Activated T-helper 2 cell treated with anti-CD3 and anti-CD28 coated beads, Interferon-gamma antibody, Interleukin-2, Interleukin-4, amounts not matched to agents 10 μg/mL and 5 μg/mL and 100 μg/mL, durations not matched to agents 14 hours and 24 hours and 36 hours (primary cell): ENCODE measurements at places on chromosomes 7 and 10.

GRCh38 chr7:21927693-21928092 lies 18.0 kb downstream of the CDCA7L start:
- no peak for DNase-seq

- no peak for DNase-seq
Observed at GRCh38 chr10:10564081-10564794, 453.4 kb upstream of the CELF2 start.

- no peak for DNase-seq
Observed at GRCh38 chr7:83739527-83739926, 90.6 kb upstream of the SEMA3E start.

DNA sequence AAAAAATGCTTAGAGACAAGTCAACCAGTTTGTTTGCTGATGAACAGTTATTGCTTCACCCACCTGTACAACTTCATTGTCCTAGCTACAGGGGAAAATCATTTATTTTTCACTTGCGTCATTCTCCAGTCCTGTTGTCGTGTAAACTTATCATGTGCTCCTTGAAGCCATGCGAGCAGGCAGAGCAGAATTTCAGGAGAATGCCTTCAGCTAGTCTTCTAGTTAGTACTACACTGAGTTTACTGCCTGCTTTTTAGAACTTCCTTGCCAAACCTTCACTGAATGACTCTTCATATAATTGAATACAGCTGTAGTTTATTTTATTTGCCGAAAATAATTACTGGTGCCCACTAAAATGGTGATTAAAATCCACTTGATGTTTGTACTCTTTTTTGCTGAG lies 15.6 kb downstream of the RPA3 start:
- DNase-seq: no peak

DNA sequence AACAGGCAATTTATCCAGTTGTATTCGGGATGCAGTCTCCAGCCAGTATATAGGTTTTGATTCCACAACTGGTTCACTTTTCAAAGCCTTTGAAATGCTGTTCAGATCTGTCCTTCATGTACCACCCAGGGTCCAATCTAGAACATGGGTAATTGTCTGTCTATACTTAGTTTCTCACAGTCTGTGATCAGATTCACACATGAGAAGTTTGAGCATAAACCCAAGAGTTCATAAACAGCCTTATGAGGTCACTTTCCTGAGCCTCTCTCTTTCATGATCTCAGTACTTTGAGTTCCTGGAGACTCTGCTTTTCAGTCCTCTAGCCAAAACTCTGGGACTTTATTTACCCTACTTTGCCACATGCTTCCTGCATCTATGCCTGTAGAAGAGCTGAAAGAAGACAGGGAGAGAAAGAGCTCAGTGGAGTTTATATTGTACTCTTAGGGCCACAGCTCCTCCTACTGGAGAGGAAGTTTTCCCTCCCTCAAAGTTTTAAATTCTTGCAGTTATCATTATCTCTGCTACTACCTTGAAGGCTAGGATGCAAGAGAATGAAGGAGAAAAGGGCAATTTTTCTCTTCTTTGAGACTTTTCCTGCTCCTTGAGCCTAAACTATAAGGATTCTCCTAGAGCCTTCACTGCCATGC lies 172.0 kb downstream of the ZEB1 start:
- DNase-seq: no peak

GRCh38 chr10:5555881-5556280 lies 31.1 kb downstream of the CALML3 start:
- DNase-seq: no peak

DNA sequence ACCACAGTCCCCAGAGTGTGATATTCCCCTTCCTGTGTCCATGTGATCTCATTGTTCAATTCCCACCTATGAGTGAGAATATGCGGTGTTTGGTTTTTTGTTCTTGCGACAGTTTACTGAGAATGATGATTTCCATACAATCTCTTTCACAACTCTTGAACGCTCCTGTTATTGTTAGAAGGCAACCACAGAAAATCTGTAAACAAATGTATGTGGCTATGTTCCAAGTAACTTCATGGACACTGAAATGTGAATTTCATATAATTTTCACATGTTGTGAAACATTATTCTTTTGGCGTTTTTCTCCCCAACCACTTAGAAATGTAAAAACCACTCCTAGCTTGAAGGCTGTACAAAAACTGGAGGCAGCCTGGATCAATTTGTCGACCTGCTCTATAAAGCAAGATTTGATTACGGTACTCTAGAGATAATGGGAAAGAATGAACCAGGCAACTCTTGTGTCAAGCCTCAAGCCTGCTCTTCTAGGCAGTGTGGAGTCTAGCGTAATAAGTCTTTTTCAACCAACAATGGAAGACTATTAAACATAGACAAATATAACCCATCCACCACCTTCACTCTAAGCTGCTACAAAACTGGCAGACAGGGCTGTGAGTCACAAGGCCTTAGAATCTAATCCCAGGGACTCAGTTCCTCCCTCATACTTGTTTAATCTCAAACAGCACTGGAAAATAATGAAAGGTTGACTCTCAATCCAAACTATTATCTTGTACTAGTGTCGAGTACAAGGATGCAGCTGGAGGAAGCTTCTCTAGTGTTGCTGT lies 22.7 kb downstream of the ARL3 start:
- no peak for DNase-seq

GRCh38 chr7:150569245-150569955 lies 2.2 kb downstream of the GIMAP4 start:
- no peak for DNase-seq

DNA sequence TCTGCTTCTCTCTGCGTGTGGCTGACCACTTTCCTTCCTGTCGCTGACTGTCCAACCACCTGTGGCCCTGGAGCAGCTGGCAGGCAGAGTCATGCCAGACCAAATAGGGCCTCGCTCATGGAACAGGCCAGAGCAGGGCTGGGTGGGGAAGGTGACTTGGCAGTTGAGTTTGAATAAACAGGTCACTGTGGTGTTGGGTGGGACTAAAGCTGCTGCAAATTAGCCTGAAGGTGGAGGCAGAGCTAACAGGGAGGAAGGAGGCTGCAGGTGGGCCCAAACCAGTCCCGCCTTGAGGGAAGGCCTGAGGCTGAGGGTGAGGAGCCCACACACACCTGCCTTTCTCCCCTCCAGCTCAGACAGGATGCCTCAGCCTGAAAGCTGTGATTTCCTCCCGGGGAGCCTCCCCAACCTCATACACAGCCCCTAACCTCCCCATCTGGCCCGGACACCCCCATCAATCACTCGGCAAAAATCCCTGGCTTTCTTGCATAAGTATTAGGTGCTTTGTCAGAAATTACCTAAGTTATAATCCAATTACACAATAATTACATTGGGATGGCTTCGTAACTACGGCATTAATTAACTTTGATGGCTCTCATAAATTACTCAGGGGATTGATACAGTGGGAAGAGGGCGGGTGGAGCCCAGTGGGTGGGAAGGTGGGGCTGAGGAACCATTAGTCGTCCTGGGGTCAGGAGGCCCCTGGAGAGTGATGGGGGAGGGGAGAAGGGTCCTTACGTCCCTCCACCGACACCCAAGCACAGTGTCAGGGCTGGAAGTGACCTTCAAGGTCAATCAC lies 97.7 kb upstream of the PCBD1 start:
- DNase-seq: no peak

GRCh38 chr7:37923996-37924395 lies 3.6 kb downstream of the EPDR1 start:
- no peak for DNase-seq

GRCh38 chr10:15844517-15844916 lies 15.8 kb downstream of the MINDY3 start:
- no peak for DNase-seq

- no peak for DNase-seq
Observed at GRCh38 chr7:139703487-139704307, 74.1 kb downstream of the HIPK2 start.

DNA sequence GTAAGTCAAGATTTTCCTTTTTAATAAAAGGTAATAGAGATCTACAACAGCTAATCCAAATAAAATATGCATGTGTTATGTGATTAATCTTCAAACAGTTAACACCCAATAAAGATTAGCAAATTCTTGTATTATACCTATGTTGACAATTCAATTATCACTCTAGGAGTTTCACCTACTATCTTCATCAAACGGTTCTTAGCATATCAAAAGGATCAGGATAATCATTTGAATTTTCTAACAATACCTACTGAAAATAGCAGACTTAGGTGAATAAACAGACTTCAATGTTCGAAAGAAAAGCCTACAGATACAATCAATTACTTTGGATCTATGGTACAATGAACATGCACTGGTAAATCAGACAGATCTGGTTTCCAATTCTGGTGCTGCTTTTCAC lies 268.3 kb downstream of the CACNA2D1 start:
- DNase-seq: no peak

DNA sequence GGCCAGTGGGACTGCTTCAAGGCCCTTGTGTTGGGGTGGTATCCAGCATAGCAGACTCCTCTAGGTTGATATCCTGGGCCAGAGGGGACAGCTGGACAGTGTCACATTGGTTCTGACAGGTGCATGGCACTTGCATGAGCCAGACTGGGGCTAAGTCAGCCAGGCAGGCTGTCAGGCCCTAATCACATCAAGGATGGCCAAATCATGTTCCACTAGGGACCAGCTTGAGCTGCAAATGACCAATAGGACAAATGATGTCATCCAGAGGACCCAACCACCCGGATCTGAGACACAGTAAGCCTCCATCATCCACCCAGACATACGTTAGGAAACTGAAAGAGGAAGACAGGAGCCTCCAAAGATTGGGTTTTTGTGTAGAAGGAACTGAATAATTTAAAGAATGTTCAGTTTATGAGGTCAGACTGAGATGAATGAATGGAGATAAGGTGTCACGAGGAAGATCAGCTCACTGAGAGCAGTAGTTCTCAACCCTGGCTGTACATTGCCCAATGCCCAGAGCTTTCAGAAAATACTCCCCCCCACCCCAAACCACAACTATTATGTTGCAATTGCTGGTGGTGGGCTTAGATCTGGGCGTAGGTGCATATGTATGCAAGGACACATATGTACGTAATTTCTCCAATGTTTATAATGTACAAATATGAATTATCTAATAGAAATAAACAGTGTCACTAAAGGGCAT lies 75.2 kb upstream of the INHBA start:
- no peak for DNase-seq

- no peak for DNase-seq
Observed at GRCh38 chr10:70849582-70850016, 33.9 kb downstream of the SGPL1 start.

GRCh38 chr7:132655131-132655727 lies 79.0 kb upstream of the PLXNA4 start:
- DNase-seq: peak; percentile 54

- DNase-seq: peak; percentile 15
Observed at GRCh38 chr7:45196374-45196773, 38.8 kb downstream of the RAMP3 start.

- no peak for DNase-seq
Observed at GRCh38 chr10:104123397-104123796, 1.4 kb downstream of the SFR1 start.

DNA sequence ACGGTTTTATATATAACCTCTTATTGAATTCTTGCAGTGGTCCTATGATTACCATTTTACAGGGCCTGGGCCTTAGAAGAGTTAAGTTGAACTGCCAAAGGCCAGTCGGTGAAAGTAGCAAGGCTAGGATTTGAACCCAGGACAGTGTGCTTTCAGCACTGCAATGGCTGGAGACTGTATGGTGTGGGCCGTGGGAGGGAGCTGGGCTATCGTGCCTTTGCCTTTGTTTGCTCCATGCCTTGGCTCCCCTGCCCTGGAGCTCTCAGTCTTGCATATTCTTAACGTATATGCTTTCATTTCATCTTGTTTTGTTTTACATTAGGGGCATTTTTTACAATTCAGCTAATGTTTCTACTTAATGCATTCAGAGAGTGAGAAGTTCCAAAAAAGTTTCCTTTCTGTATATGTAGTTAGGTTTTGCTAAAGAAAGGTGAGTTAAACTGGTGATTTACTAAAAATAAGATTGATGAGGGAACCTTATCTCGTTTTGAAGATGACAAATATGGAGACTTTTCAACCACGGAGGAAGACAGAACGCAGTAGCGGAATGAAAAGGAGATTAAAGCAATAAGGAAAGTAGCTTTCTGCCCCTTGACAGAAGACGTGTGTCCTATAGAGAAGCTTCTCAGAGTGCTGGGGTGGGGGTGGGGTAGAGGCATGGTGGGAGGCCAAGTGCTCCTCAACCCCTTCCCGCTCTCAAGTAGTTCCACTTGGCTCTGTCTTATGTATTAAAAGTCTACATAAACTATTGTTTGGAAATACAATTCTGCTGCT lies 82.5 kb downstream of the RTKN2 start:
- no peak for DNase-seq

DNA sequence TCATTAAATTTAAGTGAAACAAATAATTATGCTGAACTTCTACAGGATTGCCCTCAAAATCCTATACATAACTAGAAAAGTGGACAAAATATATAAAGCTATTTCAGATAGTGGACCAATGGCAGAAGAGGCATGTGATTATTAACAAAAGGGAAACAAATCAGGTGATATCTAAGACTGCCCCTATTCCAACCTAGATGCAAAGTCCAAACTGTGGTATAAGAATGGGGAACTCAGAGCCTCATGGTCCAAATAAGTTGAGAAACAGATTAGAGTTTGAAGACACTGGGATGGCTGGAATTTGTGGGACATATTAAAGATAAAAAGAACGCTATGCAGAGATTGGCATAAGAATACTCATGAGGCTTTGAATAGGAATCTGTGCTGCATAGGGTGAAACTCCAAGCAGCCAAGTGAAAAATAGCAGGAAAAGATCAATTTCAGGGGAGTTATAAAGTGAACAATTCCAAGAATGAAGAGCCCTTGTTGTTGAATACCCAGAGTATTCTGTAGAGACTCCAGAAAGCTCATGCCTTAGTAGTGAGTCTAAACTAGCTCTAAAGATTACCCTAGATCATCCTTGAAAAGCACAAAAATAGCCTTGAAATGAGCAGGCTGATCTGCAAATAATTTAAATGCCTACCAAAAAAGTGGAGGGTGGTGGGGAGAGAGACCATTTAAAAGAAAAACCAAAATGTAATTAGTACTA lies 152.4 kb downstream of the IMMP2L start:
- no peak for DNase-seq

DNA sequence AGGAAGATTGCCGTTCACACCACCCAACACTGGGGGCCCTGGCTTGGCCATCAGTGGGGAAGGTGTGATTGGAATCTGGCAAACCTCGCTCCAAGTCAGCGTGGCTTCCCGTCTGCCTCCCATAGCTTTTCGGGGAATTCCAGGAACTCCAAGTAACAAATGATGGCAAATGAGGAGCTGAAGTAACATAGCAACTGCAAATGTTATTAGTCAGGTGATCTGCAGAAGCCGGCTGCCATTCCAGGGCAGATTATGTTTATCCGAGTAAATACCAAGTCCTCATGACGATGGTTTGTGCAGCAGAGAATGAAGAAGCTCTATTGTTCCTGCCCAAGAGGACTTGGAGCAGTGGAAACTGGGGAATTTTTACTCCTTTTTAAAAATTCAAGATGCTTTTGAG lies 270.5 kb upstream of the PODXL start:
- no peak for DNase-seq

GRCh38 chr10:110744782-110745181 lies 100.6 kb downstream of the RBM20 start:
- no peak for DNase-seq

GRCh38 chr7:151777908-151778670 lies 98.8 kb downstream of the PRKAG2 start:
- no peak for DNase-seq

- no peak for DNase-seq
Observed at GRCh38 chr7:333393-333764, 43.4 kb downstream of the FOXL3 start.

GRCh38 chr7:117562759-117563158 lies 82.9 kb downstream of the CFTR start:
- DNase-seq: no peak

GRCh38 chr10:69663369-69663947 lies 33.4 kb downstream of the FAM241B start:
- DNase-seq: no peak

- DNase-seq: no peak
Observed at GRCh38 chr10:72605122-72605521, 20.8 kb downstream of the MICU1 start.

- no peak for DNase-seq
Observed at GRCh38 chr10:6047847-6048246, 14.3 kb downstream of the IL2RA start.
